Activated B cell treated with CpG ODN at 0.5 μM for 24 hours (primary cell): ENCODE measurements at places on chromosomes 7 and 10. TPM values are rescaled to one million over a fixed set of nuclear protein-coding genes. Genes with fewer than 3 reads are reported as not detected.

DNA sequence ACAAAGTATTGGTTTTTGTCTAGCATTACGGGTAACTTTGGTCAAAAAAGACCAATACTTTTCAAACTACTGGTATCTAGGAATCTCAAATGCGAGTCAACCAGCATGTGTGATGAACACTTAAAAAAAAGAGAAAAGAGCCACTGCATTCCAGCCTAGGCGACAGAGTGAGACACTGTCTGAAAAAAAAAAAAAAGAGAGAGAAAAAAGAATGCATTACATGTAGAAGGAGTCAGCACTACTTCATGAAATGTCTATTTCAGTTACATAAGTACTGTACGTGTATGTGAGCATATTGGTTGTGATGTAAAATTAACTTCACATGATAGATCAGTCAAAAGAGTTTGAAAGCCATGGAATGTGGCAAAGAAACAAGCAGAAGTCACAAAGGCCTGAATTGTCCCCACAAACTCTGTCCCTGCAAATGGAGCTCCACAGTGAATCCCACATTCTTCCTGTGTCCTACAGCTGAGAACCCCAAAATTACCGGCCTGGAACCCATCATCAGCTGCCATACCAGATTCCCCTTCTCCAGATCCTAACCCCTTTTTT is 1.6 kb downstream of the DENND11 start:
- no peak for DNase-seq

DNA sequence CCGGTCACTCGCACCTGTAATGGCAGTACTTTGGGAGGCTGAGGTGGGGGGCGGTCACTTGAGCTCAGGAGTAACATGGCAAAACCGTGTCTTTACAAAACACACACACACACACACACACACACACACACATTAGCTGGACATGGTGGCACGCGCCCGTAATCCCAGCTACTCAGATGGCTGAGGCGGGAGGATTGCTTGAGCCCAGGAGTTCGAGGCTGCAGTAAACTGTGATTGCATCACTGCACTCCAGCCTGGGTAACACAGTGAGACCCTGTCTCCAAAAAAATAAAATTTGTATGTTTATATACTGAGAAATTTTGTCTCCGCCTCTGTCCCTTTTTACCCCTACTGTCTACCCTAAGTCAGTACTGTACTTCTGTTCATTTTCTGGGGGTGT is 86.6 kb downstream of the CUX1 start:
- DNase-seq: no peak

- no peak for DNase-seq
Observed at GRCh38 chr10:77925410-77925794, 1.2 kb downstream of the DLG5 start.

The PILRA gene
- total RNA-seq: 2.1 and 2.2 TPM in 2 replicates

GRCh38 chr10:131844529-131845084 is 56.2 kb upstream of the PPP2R2D start:
- no peak for DNase-seq
